ENCODE measurements at places on chromosomes 6 and 20.
A peak's percentile ranks its signal among the peaks of the same experiment; 100 is the strongest.

- DNase-seq, result no peak
Observed at GRCh38 chr6:140957386-140957785, 1175.3 kb upstream of the GJE1 start.

DNA sequence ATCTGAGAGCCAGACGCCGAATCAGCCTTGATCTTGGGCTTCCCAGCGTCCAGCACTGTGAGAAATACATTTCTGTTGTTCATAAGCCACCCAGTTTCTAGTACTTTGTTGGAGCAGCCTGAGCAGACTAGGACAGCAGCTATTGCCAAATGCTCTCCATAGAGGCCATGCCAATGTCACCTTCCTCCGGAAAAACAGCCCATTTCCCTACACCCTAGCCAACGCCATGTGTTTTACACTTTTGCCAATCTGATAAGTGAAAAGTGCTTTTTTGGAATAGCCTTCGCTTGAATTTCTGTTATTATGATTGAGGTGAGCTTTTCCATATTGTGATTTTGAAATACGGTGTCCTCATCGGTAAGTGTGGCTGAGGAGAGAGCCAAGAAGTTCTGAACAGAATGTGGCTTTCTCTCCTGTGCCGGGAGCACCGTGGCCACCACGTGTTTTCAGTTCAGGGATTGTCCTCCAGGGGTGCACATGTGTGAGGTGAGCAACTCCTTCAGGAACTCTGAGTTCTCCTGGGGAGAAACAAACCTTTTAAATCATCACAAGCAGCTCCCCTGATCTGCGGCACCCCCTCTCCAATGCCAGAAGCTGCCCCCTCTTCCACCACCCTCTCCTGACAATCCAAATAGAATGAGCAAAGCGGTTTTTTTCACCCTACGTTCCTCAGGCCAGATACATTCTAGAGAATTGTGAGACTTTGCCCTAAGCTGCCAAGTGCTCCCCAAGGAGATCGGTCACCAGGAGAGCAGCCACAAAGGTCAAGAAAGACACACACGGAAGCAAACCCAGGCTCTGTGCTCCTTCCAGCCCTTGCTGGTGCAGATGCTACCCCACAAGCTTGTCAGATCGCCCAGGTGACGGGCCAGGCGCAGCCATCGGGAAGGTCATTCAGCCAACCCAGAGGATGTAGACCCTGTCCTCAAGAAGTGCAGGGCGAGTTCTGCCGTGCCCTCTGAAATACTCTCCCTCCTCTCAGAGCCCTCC, 36.0 kb downstream of the TAF8 start:
- DNase-seq, result no peak

DNA sequence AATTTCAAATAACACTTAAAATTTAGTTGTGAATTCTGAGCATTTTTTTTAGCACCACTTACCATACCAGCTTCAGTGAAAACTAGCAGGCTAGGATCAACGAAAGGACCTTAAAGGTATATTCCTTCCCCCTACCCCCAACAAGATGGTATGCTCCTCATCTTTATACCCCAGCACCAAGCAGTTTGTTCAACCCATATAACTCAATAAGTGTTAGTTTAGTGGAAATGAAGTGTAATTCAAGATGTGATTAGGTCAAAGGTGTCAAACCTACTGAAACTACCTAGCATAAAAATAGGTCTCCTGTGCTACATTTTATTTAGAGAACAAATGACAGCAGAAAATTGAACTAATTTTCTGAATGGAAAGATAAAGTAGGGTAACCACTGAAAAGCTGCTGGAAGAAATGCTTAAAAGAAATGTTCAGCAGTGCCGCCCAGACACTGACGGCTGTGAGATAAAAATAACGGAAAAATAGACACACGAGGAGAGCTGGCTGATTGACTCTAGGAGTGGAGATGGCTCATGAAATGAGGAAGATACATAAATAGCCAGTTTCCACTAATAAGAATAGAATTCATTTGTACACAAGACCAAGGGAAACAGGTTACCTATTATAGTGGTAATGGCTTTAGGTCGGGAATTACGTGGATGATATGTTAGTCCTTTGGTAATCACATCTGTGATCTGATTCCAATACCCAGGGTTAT, 94.8 kb downstream of the IPCEF1 start:
- no peak for DNase-seq

DNA sequence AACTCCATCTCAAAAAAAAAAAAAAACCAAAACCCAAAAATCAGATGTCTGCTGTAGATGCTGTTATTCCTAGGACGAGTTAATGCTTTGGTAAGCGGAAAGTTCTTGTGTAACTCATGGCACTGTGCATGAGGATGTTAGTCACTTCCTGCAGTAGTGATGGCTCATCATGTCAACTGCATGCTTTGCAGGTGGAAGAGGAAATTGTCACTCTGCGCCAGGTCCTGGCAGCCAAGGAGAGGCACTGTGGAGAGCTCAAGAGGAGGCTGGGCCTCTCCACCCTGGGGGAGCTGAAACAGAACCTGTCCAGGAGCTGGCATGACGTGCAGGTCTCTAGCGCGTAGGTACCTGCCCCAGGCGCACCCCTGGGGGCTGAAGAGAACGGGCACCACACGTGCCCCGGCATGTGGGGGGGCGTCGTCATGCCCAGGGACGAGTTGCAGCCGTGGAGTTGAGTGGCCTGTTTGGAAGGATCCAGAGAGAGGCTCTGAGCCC, 8.5 kb downstream of the TPD52L2 start:
- no peak for DNase-seq

GRCh38 chr6:6591778-6592465, 3.4 kb downstream of the LY86 start:
- no peak for DNase-seq

DNA sequence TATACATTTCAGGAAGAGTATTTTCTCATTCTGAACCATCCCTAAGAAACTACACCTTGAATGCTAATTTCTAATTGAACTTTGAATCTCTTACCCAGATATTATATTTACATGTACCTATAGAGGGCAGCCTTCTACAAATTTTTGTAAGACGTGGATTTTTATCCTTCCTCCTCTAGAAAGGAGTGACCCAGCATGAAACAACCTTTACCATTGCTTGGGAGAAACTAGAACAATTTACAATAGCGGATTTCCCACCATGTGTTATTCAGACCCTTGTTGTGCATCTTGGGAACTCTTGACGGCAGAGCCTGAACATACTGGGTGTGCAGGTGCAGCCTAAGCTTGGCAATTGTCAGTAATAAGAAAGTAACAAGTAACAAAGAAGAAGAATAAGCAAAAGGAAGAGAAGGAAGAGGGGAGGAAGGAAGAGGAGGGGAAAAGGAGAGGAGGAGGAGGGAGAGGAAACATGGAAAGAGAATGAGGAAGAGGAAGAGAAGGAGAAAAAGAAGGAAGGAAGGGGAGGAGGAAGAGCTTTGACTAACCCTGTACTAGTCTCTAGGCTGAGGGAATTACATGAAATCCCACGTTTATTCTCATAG, 10.8 kb upstream of the TAAR1 start:
- DNase-seq, result no peak

GRCh38 chr20:33832103-33832804, 21.1 kb downstream of the CHMP4B start:
- no peak for DNase-seq

- DNase-seq, result peak; percentile 18
Observed at GRCh38 chr6:70150521-70150920, 152.4 kb downstream of the COL9A1 start.

GRCh38 chr6:169293196-169293595, 39.5 kb upstream of the THBS2 start:
- no peak for DNase-seq

- DNase-seq, result no peak
Observed at GRCh38 chr6:12895721-12896120, 179.2 kb downstream of the PHACTR1 start.

DNA sequence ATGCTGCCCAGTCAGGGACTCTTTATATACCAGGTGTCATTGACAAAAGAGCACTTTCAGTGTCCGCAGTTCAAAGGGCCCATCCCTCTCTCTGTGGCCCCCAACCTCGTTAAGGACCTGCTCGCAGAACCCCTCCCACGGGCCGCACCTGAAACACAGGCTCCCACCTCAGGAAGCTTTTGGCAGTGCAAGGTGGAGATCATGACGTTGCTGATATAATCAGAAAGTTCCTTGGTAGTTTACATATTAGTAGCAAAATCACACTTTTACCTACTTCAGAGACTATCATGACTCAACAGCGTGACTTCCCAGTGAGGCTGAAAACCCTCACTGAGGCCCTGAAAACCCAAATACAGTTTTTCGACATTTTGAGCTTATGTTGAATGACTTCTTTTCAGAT, 4.1 kb downstream of the TTLL2 start:
- DNase-seq, result no peak

DNA sequence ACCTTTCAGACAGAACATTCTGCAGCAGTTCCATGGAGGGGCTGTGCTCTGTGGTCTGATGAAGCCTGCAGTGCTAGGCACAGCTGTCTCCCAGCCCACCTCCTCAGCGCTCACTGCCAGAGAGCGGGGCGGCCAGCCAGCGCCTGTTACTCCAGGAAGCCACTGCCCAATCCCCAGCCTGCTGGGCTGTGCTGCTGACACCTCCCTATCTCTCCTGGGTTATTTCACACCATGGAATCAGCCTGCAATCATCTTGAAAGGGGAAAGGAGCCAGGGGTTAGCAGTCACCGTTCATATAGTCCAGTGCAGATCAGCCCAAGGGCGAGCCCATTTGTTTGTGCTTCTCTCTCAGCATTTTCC, 46.3 kb upstream of the NHSL1 start:
- DNase-seq, result no peak

GRCh38 chr6:52415333-52415732, 4.8 kb upstream of the EFHC1 start:
- no peak for DNase-seq

DNA sequence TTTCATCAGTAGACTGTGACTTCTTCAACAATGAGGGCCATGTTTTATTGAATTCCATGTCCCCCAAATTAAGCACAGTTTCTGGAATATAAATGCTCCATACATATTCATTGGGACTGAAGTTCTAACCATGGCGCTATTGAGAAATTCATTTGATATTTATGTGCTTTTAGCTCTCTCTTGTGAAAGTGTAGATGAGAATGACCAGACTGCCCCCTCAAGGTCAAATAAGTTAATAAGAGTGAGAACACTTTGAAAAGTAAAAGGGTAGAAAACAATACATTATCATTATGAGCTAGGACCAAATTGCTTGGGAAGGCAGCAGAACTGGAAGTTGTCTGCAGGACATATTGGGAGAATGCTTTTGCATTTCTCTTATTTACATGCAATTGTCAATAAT, 597.9 kb downstream of the EPM2A start:
- no peak for DNase-seq

GRCh38 chr20:25275813-25276532, 28.1 kb downstream of the PYGB start:
- peak; percentile 8 for DNase-seq

- no peak for DNase-seq
Observed at GRCh38 chr20:55316753-55317152, 688.6 kb downstream of the CBLN4 start.

DNA sequence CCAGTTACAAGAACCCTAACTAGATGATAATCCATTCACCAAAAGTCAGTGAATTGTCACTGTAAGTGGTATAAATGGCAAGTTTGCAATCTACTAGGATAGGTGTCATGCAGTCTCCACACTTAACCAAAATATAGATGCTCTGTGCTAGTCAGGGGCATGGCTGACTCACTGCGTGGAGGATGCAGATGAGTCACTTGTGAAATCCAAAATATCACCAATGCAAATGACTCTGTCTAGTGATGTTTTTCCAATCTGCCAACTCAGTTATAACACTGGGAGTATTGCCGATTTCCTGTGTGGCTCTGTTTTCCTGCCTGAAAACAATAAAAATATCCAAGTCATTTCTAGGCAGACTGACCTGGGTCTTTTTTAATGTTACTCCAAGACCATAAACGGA, 47.8 kb upstream of the NRSN1 start:
- DNase-seq, result no peak

DNA sequence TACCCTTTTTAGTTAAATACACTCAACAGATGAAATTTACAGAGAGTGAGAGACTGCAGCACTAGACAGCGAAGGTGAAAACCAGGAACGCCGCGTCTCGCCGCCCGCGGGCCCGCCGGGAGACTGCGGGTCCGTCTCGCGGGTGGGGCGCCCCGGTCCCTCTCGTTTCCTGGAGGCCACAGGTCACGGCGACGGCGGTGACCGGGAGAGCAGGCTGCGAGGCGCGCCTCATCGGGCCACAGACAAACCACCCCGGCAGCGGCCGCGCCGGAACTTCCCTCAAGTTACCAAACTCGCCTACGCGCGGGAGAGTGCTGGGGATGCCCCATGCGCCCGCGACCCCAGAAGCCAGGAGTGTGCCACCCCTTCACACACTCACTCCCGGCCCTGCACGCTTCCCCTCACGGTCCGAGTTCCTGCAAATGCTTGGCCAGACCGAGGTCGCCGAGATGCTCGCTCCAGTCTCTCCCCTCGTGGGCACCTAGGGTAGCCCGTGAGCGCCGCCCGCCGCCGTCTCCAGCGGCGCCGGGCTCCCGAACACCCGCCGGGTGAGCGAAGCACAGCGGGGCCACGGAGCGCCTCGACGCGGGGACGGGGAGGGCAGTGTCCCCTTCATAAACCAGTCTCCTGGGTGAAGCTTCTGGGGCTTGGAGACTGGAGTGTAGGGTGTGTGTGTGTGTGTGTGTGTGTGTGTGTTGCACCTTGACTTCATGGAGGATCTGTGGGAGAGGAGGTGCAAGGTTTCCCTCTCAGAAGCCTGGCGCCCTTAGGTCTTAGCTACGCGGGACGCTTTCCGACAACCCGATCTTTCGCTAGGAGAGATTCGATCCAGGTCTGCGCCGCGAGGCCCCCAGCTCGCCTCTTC, 1.4 kb downstream of the BACH2 start:
- DNase-seq, result peak; percentile 38
